ENCODE measurements at places on chromosomes 2 and 18.

GRCh38 chr2:378364-378763, 90.5 kb upstream of the ALKAL2 start:
- DNase-seq = no peak

- no peak for DNase-seq
Measured at GRCh38 chr2:210546424-210547208, 9.8 kb upstream of the CPS1 start.

- DNase-seq = no peak
Measured at GRCh38 chr2:42794271-42795046, 2.1 kb upstream of the HAAO start.

GRCh38 chr2:234251326-234252271, 201.1 kb downstream of the SPP2 start:
- DNase-seq = no peak

DNA sequence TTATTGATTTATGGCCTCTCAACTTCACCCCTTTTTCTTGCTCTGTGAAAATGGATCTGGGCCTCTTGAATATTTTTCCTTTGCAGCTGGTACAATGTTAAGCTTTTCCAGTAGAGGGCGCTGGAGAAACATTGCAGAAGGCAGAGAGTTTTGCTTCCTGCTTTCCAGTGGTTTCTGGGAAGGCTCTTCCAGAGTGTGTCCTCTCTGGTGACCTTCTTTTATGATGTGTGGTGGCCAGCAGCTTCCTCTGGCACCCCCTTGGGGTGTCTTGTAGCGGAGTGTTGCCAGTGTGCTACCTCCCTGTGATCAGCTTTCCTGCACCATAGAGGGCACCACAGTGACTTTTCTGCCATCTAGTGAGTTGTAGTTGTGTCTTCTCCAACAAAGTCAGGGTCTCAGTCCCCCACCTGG, 25.4 kb upstream of the MGAT5 start:
- no peak for DNase-seq

DNA sequence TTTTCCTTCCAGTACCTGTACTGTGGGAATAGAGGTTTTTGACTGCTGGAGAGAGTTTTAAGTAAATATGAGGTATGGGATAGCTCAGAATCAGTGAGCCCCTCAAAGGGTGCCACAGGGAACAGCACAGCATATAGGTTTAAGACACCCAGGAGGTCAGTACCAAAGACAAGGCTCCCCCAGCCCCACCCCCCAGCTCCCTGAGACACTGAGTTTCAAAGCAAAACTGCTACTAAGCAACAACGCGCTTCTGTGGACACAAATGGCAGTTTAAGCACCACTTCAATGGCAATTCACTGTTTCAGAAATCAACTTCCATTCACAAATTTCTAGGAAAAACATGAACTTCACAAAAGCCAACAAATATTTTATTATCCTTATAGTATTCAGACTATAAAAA, 15.2 kb downstream of the E2F6 start:
- no peak for DNase-seq

DNA sequence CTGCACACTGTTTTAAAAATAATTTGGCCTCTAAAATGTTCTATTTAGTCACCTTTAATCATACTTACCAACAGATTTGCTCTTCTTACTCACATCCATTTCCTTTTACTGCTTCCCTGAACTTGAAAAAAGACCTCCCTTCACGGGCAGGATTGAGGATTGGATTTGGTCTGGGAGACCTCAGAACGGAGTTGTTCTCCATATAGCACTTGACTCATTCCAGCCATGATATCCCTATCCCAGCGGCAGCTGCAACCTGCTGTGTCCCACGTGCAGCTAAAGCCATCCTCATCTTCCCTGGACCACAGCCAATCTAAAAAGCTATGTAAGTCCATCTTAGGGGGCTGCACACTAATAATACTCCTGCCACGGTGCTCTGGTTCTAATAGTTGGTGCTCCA, 97.0 kb upstream of the PTPRM start:
- no peak for DNase-seq

DNA sequence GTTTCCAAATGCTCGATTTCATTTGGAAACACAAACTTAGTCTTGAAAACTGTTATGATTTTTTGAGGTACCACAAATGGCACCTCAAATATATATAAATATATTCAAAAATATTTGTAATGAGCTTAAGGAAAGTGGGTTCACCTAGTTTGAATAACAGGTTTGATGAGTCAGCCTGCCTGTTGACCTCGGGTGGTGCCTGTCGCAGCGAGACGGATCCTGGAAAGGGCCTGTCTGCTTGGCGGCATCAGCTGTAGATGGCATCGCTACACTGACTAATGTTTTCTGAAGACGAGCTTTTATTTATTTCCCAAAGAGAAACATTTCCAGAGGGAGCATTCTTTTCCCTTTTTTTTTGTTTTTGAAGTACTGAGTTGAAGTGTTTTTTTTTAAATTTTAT, 6.9 kb downstream of the ALLC start:
- DNase-seq = no peak

GRCh38 chr2:112529757-112530156, 12.5 kb upstream of the POLR1B start:
- no peak for DNase-seq

DNA sequence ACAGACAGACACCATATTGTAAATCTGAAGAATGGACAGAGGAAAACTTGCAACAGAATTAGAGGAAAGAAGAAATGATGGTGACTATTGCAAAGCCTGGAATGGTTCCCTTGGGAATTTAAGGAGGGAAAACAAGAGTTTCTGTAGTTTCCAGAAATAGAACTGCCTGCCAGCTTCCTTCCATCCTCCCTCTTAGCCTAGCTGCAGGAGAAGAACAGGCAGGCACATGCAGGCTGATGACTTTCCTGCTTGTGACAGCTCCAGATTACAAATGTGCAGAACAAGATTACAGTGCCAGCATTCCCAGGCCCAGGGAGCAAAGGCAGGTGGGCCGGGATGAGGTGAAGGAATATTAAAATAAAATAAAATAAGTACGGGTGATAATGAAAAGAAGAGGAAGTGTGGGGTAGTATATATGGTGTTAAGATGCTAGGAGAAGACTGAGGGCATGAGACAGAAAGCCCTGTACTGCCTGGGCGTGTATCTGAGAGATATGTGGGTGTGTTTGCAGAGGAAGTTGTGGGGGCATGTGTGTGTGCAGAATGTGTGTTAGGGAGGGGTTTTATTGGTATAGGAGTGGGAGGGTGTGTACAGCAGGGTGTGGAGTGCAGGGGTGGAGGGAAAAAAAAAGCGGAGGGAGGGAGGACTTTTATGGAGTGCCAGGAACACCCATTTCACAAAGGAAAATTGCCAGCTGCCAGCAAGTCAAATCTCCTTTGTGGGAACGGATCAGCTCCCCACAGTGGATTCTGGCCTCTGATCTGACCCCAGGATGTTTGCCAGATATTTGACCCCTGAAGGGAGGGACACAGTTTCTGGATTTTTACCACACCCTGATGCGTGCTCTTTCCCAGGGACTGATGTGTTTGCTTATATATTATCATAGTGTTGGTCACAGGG, 43.9 kb upstream of the NEMP2 start:
- no peak for DNase-seq

- DNase-seq = no peak
Measured at GRCh38 chr18:52610451-52611115, 270.6 kb downstream of the DCC start.

DNA sequence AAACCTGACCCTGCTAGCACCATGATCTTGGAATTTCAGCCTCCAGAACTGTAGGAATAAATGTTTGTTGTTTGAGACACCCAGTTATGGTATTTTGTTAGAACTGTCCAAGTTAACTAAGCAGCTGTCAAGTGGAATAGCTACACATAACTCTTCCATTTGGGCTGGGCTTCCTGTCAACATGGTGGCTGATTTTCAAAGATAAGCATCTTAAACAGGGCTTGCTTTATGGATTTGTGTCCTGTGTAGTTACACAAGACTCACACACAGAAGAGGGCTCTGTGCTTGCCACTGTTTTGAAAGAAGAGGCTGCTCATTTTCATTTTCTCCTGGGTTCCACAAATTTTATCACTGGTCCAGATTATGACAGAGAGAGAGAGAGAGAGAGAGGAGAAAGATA, 35.7 kb downstream of the GCG start:
- DNase-seq = no peak

DNA sequence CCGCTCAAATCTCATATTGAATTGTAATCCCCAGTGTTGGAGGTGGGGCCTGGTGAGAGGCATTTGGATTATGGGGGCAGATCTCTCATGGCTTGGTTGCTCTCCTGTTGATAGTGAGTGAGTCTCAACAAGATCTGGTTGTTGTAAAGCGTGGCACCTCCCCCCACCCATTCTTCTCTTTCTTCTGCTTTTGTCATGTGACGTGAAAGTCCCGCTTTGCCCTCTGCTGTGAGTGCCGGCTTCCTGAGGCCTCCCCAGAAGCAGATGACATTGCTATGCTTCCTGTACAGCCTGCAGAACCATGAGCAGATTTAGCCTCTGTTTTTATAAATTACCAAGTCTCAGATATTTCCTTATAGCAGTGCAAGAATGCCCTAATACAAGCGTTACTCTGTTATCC, 673.8 kb downstream of the ADCYAP1 start:
- no peak for DNase-seq

- DNase-seq = no peak
Measured at GRCh38 chr18:63213331-63213900, 106.2 kb downstream of the BCL2 start.

DNA sequence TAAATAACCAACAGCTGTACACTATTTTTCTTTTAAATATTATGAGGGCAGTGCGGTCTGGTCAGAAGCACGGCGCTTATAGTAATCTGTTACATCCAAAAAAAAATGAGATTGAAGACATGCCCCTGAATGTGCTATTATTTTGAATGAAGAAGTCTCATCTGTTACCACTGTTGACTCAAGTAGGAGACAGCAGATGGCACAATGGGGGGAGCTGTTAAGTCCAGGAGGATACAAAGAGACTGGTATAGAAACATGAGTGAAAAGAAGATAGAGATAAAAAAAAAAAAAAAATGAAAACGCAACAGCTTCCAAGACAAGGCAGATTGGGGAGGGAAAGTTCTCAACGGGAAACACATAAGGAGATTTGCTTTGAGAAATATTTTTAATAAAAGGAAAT, 425.5 kb upstream of the PKDCC start:
- DNase-seq = no peak

DNA sequence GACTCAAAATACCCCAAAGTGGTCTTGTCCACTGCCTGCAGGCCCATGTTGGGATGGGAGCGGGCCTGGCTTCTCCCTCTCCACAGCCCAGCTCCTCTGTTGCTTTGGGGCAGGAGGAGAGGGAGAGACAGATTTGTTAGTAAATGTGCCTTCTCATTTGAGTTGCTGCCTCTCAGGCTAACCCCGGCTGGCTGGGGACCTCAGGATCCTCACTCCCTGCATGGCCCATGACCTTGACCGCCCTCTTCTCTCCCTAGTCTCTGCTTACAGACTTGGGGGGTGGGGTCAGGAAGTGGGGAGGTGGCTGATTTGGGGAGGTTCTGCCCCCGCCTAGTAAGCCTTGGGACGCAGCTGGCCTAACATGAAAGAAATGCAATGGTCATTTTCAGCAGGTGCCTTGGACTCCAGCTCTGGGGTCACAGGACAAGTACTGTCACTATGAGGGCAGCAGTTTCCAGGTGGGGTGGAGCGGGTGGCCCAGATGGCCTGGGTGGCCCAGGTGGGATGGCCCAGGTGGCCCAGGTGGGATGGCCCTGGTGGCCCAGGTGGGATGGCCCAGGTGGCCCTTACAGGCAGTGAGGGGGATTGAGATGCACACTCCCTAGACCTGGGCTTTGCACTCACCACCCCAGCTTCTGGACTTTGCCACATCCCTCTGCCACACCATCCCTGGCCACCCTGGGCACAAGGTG, 24.1 kb downstream of the HJURP start:
- no peak for DNase-seq

GRCh38 chr2:216787851-216788540, 71.9 kb downstream of the TNP1 start:
- no peak for DNase-seq

- DNase-seq = no peak
Measured at GRCh38 chr2:37858725-37859267, 66.3 kb upstream of the RMDN2 start.

GRCh38 chr18:45250479-45250878, 364.8 kb upstream of the SLC14A2 start:
- no peak for DNase-seq

- no peak for DNase-seq
Measured at GRCh38 chr2:22078701-22079100, 954.9 kb downstream of the TDRD15 start.

DNA sequence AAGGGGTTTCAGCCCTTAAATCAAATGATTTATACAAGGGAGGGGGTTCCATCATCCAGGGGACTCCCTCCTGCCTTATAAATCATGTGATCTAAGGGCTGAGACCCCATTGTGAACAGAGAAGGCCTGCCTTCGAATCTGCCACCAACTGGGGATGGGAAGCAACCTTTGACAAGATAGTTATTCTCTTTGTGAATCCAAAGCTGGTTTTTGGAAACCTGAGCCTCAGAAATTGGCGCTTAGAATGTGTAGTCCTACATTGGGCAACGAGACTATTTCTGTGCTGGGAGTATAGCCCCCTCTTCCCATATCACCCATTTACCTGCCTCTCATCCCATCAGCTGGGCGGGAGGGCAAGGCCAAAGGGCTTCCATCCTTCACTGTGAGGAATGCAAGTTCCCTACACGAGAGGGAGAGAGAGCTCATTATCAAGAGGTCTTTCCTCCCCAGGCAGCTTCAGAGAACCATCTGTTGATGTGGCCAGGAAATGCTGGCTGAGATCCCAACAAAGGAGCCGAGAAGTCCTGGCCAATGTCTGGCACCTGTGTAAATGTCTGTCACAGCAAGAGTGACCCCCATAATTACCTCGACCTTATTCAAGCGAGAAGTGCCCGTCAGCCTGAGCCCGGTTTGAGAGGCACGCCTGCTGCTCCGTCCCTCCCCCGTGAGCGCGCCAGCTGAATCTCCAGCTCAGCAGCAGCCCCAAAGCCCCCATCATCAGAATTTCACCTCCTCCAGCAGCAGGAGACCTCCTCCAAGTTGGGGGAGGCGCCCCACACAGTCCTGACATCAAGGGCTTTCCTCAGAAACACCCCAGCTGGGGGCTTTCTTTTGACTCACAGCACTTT, 48.4 kb upstream of the APCDD1 start:
- DNase-seq = no peak

GRCh38 chr2:9663008-9663879, 32.4 kb upstream of the YWHAQ start:
- no peak for DNase-seq

- no peak for DNase-seq
Measured at GRCh38 chr2:198525211-198525969, 721.0 kb downstream of the PLCL1 start.

DNA sequence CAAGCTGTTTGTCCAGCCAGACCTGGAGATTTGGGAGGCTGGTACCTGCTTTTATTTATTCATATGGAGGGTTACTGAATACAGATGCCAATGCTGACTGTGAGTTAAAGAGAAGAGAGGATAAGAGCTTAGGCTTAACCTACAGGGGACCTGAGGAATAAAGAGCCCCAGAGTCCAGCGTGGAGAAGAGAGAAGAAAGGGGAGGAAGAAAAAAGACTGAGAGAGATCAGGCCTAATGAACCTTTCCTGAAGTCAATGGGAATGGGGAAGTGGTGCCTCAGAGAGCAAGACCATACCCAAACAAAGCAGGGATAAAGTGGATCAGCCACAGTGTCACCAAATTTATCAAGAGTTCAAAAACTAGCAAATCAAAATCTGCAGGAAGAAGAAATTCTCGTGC, 348.6 kb upstream of the KCNH7 start:
- DNase-seq = no peak

- DNase-seq = no peak
Measured at GRCh38 chr2:237726401-237726830, 72.2 kb upstream of the RBM44 start.
